ENCODE measurements at places on chromosomes 7 and 10. TPM values are rescaled to one million over a fixed set of nuclear protein-coding genes. Genes with fewer than 3 reads are reported as not detected.

COBL gene
- 49.2 TPM for total RNA-seq

DNA sequence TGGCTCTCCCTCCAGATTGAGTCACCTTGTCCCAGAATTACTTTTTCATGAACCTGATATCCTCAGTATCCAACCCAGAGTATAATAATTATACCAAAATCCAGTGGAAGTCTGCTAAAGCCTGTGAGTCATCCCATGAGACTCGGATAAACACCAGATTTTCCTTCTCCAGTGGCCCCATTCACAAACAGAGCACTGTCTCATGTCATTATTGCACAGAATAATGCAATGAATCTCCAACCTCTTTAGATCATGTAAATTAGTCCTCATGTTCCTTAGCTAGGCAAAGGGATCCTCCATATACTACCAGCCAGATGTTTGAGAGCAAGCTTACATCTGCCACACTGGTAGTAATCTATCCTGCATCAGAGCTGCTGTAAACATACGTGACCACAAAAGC lies 89.0 kb downstream of the AMPH start:
- no peak for DNase-seq

GRCh38 chr7:140650367-140650766 lies 9.8 kb upstream of the DENND2A start:
- DNase-seq, result no peak

CNPY1 gene
- not detected for total RNA-seq

ANKRD61 gene
- total RNA-seq, result not detected

GRCh38 chr10:49484486-49485235 lies 54.3 kb downstream of the ERCC6 start:
- no peak for DNase-seq

PRF1 gene
- 1.3 TPM for total RNA-seq

DNA sequence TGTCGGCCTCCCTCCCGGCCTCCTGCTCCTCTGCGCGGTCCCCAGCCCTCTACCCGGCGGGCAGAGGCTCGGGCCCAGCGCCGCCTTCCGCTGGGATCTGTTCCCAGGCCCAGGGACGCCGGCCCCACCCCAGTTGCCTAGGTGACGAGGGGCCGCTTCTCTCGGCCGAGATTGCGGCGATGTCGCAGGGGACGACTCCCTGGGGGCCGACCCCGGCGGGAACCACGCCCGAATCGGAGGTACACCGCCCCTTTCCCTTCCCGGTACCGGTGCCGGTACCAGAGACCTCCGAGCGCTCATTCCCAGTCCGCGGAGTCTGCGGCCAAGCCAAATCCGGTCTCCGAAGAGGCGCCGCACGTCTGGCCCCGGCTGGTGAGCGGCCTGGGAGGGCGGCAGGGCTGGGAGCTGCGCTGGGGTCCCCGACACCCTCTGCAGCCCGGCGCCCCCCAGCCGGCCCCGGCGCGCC lies at the start of gene CABCOCO1:
CABCOCO1 (plus strand) TSS at position 136 of the 466 bp plus-strand sequence; CDS start at position 180, 44 bp downstream.
- peak; percentile 63 for DNase-seq

DNA sequence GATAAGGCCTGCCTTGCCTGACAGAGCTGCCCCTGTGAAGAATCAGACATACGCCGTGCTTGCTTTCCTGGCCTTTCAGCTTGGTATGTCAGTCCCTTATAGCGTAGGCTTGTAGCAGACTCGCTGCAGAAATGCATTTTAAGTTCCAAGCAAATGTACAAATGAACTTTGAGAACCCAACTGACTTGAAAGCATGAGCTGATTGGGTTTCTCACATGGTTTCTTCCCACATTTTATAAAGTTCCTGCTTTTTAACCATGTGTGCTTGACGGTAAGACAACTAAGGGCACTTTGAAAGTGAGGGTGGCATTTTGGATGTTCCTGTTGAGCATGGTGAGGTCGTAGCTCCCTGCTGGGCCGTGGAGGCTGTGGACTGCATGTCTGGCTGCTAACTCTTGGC lies 62.6 kb downstream of the CCNY start:
- no peak for DNase-seq

BMS1 gene
- total RNA-seq, result 14.6 TPM

- no peak for DNase-seq
These were observed 199.7 kb upstream of the LRRN3 start for GRCh38 chr7:110891197-110891596.

DNA sequence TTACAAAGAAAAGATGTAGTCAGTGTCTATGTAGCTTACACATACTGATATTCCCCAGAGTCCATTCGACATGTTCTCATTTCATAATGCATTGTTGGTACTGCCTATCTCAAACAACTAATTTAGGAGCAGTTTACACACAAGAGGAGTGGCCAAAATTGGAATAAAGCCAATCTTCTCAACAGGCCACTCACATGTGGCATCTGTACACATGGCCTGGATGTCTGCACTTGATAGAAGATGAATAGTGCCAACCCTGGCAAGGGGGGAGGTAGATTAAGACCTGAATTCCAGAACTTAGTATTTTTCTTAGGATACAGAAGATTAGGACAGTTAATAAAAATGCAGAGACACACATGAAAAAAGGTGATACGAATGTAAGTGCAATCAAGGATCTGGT lies 125.3 kb upstream of the STARD3NL start:
- no peak for DNase-seq

AKR1B15 gene
- total RNA-seq, result 6.5 TPM

- no peak for DNase-seq
These were observed 32.4 kb downstream of the CTNNA3 start for GRCh38 chr10:67663449-67664087.

DNA sequence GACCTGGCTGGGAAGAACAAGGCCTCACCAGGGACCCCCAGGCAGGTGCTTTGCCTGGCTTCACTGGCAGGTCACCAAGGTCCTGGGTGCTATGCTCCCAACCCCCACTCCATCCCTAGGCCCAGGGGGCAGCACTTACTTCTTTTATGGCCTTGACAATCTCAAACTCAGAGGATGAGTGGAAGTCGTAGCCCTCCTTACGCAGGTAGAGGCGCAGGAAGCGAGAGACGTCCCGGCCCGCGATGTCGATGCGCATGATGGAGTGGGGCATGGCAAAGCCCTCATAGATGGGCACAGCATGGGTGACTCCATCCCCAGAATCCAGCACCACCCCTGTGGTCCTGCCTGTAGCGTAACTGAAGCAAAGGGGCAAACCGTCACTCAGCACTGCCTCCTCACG lies 18.5 kb downstream of the ACTR1A start:
- DNase-seq, result no peak

DNA sequence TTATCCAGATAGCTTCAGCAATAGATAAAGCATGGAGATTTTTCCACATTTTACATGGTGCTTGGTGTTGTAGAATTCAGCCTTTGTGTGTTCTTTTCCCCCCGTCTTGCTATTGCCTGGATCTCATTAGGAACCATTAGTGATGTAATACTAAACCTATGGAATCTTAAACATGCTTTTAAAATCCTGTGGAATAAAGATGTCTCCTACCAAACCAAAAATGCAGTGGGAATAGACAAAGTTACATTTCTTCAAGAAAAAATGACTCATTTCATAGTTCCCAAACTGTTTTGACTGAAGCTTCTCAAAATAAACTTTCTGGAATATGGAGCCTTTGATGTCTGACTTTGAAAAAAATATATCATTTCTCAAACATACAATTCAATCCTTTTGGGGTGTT lies 44.0 kb downstream of the CALD1 start:
- DNase-seq, result no peak

- no peak for DNase-seq
These were observed 174.4 kb upstream of the LYZL2 start for GRCh38 chr10:30803892-30804322.
